Amniotic stem cell (primary cell): ENCODE measurements at places on chromosomes 6 and 20.
A peak's percentile ranks its signal among the peaks of the same experiment; 100 is the strongest.

- DNase-seq = no peak
These were observed 373.0 kb downstream of the HDGFL1 start for GRCh38 chr6:22942403-22942802.

DNA sequence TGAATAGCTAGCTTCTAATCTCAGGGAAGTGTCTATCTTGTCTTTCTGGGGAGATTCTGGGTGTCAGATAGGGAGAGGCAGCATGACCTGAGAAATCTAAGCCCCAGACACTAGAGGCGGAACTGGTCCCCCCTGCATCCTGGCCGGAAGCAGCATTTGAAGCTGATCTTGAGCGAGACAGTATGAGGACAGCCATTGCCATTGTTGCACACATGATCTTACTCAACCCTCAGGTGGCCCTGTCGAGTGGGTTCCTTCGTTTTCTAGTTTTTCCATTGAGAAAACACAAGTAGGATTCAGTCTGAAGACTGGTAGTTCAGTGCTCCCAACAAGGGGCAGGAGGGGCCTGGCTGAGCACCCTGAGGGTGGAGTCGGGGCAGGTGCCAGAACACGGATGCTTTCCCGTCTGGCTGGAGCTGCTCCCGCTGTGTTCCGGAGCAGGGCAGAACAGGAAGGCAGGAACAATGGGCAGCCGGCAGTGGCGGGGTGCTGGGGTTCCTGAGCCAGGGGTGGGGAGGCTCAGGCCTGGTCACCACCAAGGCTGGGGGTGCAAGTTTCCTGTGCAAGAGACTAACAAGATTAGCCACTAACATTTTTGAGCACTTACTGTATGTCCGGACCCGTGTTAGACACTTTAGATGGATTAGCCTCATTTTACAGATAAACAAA is 7.9 kb upstream of the SDCBP2 start:
- no peak for DNase-seq

GRCh38 chr6:101689156-101689555 is 295.6 kb downstream of the GRIK2 start:
- DNase-seq = no peak

- DNase-seq = peak; percentile 49
These were observed 209.7 kb downstream of the FARS2 start for GRCh38 chr6:5471044-5471443.

- DNase-seq = no peak
These were observed 36.5 kb upstream of the TNFAIP3 start for GRCh38 chr6:137830511-137830911.

DNA sequence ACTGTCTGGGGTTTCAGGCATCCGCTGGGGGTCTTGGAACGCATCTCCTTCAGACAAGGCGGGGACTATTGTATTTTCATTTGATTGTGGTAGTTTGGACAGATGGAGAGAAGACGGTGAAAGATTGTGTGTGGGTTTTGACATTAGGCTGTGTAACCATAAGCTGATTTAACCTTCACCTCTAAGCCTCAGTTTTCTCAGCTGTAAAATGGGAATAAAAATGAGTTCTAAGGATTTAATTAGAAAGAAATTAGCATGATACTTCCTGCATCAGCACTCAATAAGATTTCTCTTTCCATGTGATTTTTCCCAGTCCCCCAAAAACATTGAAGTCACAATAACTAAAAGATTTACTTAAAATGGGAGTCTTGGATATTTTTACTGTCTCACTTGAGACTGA is 78.1 kb downstream of the CBFA2T2 start:
- no peak for DNase-seq

GRCh38 chr6:113540466-113540865 is 316.7 kb upstream of the MARCKS start:
- DNase-seq = no peak

DNA sequence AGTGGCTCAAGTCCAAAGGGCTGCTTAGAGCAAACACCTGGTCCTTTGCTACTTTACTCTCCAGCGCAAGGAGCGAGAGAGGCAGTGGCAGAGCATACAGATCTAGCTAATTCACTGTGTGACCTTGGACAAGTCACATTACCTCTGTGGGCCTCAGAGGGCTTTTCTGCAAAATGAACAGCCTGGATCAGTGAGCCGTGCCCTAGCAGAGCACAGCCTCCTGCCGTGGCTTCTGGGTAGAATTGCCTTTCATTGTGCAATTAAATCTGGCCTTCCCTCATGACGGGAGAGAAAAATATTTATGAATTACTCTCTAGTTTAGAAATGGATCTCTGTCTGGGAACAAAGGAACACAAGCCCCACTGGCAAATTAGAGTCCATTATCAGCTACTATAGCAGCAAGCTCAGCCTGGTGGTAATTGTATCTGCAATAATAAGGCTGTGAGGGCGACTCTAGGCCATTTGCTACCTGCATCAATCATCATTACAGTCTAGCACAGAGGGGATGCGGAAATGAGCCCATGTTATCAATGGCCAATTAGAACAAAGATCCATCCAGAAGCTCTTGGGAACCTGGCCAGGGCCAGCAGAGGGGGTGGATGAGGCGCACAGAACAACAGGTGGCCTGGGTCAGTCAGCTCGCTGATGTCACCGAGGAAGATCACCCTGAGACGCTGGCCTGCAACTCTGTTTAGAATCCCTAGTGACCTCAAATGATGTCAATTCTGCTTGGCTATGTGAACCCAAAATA is 114.2 kb upstream of the LY86 start:
- no peak for DNase-seq

DNA sequence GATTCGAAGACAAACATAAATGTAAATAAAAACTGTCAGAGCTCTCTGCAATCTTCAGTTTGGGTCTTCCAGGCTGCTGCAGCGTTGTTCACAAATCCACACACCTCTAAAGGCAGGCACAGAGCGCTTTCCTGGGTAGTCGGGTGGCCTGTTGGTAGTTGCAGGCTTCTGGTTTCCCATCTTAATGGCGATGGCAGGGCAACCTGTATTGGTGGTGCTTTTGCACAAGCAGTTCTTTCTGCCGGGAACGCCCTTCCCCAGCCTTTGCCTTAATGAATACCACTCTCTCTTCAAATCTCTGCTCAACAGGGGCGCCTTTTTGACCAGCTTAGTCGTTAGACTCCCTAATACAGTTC is 723 bp upstream of the IFT52 start:
- no peak for DNase-seq

DNA sequence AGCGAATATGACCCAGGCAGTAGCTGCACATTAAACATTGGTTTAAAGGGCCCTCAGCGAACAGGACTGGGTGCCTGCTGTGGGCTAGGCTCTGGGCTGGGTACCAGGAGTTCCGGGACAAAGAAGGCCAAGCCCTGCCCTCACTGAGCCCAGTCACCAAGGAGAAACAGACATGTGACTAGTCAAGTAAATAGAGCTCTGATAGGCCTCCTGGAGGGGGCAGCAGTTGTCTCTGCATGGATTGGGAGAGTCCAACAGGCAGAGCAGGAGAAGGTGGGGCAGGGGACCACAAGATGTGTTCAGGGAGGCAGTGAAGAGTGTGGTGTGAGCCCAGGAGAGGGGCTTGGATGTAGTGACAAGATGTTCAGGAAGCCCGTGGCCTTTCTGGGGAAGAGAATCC is 3.1 kb downstream of the HM13 start:
- DNase-seq = peak; percentile 53

GRCh38 chr6:3751730-3752530 is 417 bp upstream of the PXDC1 start:
- peak; percentile 81 for DNase-seq

DNA sequence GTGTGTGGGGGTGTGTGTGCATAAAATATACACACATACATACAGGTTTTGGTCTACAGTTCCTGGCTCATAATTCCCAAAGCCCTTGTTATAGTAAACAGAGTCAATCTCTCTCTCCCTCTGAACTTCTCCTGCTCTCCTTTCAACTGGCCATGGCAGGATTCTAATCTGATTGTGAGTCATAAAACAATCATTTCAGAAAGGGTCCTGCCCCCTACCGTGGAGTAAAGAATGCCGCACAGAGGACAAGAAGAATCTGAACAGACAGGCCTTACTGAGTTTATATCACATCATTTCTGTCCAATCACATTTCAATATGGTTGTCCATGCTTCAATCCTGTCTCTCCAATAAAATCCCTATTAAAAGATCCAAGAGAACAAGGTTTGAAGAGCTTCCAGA is 416.9 kb downstream of the FRK start:
- peak; percentile 1 for DNase-seq

DNA sequence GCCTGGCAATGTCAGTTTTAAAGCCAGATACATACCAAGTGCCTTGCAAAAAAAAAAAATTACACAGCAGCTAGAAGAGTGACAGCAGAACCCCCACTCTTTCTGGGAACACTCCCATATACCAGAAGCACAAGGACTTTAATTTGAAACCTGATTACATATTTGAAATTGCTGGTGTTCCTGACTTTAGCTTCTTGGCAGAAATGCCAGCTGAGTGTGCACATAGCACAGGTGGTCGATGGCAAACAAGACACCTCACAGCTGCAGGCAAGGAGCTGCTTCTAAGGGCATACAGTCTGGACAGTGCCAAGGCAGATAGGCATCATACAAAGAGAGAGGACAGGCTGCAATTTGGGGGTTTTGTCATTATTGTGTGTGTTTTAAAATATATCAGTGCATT is 150.7 kb upstream of the SGK1 start:
- DNase-seq = no peak

DNA sequence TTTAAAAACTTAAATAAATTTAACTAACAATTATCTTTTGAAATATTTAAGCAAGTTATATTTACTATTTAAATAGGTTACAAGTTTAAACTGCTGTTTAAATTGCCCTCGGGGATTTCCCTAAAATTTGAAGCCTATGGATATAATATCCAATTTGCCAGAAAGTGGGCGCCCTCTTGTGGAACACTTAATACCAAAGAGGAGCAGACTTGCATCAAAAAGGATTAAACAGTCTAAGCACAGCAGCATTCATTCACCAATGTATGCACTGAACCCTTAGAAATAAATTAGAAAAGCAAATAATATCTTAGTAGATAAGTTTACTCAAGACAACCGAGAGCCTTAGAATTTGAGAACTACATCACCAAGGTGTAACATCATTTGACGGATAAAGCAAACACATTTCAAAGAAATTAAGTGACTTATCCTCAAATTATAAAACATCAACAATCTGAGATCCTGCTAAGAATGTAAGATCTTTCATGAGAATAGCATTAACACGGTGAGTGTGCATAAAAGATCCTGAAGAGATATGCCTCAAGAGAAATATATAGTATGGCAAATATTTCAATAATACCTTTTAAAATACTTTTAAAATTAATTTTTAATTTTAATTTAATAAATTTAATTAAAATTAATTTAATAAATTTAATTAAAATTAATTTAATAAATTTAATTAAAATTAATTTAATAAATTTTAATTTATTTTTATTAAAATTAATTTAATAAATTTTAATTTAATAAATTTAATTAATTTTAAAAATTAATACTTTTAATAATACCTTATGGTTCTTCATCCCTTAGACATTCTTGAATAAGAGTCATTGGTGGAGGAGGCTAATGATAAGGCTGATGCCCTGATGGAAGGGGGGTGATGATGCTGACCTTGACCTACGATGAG is 11.5 kb upstream of the MEP1A start:
- peak; percentile 55 for DNase-seq

- DNase-seq = no peak
These were observed 15.6 kb upstream of the SYNDIG1 start for GRCh38 chr20:24453869-24454268.

GRCh38 chr6:53618219-53618618 is 47.3 kb downstream of the KLHL31 start:
- DNase-seq = no peak

GRCh38 chr20:57742507-57743181 is 32.8 kb upstream of the PMEPA1 start:
- no peak for DNase-seq

- DNase-seq = no peak
These were observed 25.1 kb upstream of the PNPLA1 start for GRCh38 chr6:36244641-36245280.

- peak; percentile 48 for DNase-seq
These were observed 48.1 kb downstream of the PRL start for GRCh38 chr6:22248513-22249308.

DNA sequence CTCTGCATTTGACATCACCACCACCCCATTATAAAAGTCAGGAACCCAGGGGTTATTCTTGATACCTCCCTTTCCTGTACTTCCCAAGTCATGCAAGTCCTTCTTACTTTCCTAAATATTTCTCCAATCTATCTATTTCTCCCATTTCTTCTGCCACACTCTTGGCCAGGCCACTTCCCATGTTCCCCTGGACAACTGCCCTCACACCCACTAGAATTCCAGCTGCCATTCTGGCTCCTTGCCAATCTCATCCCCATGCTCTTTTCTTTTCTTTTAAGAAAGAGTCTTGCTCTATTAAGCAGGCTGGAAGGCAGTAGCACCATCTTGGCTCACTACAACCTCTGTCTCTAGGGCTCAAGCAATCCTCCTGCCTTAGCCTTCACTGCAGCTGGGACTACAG is 15.2 kb downstream of the DEFB132 start:
- DNase-seq = no peak

DNA sequence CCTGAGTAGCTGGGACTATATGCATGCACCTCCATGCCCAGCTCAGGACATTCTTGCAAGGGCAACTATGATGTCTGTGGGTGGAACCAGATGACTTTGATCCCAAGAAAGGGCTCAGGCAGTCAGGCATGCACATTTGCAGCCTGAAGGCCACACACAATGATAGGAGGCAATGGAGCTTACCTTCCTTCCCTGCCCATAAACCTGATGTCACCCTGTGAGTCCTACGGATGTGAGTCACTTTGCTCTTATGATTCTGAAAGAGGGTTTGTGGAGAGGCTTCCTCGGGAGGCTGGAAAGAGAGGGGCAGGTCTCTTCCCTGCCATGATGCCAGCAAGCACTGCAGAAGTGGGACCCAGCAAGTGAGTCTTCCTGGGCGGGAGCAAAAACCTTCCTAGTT is 202.4 kb downstream of the LY86 start:
- DNase-seq = no peak

DNA sequence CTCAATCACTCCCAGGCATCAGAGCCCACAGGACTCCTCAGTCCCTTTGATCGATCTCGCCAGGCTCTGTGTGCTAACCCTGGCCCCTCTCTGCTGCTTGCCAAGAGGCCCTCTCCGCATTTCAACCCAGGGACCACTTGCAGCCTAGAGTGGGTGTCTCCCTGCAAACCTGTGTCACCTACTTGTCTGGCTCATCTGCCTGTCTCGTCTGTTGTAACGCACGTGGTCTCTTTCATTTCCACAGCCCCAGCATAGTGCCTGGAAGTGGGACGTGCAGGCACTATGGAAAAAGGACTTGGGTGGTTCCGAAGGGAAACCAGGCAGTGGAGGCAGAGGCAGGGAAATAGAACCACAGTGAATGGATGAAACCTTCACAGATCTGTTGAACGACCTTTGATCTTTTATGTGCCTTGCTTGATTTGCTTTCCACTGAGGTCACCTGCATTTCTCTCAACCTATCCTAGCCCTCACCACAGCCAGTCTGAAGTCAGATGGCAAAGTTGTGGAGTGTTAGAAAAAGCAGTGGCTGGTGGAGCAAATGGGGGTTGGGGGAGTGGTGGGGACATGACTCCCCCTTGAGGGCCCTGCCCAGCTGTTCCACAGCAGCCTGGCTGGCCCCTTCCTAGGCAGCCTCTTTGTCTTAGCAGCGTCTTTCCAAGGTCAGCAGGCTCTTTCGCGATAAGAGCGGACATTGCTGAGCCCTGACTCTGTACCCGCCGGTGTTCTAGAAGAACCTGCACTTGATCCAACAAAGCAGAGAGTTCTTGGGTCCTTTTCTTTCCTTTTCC is 55.8 kb upstream of the TAGAP start:
- no peak for DNase-seq
